B cell (primary cell): ENCODE measurements at places on chromosomes 12 and 14. TPM values are rescaled to one million over a fixed set of nuclear protein-coding genes. Genes with fewer than 3 reads are reported as not detected.

DNA sequence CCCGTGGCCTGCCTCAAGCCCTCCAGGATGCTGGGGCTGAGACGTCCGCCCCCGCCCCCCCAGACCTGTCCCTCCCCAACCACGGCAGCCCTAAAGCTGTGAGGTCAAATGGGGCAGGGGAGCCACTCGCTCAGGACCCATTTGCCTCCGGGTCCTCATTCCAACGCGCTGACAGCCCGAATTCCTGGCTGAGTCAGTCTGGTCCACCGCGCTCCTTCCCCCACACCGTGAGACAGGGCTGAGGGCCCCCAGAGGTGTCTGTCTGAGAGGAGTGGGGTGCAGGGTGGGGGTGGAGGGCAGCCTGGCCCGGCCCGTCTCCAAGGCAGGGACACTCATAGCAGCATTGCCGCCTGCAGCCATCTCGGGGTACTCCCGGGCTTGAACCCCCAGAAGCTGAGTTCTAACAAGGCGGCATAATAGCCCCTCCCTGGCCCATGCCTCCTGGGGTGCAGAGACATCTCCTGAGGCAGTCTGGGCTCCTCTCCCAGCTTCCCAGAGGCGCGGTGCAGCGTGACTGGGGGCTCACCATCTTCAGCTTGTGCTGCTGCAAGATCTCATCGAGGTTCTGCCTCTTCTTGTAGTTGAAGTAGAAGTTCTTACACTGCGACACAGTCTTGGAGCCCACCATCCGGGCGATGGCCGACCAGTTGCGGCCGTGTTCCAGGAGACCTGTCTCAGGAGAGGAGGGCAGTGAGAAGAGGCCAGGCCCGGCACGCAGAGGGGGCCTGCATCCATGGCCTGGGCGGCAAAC, 90.5 kb downstream of the RFLNA start:
- H3K4me3 ChIP-seq = no peak overlapping the region
- DNase-seq = no peak
- H3K4me1 ChIP-seq = peaks cover 26% of the 10 kb centered on the region
- H3K36me3 ChIP-seq = no peaks in the 10 kb centered on the region
- H3K27ac ChIP-seq = no peak overlapping the region

DNA sequence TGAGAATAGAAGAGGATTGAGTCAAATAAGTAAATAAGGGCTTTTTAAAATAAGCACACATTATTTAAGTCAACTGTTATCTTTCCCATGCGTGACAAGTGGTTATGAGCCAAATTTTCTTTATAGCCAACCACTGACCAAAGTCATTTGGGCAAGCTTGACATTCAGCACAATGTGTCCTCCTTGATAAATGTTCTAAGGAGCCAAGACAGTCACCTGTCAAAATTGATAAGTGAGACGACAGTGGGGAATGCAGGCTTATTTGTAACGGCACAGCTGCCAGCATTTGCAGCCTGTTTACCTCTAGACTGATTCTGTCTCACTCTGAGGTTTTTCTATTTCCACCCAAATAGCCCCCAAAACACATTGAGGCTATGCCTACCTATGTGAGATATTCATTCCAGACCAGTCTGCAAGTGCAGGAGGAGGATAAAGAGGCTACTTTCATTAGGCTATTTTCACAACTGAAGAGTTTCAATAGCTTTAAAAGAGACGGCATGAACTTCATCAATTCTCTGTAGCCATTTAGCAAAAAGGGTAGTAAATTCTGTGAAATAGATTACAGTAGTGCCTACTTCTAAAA, 339.5 kb downstream of the PDZRN4 start:
- H3K4me1 ChIP-seq = peaks cover under 1% of the 10 kb centered on the region
- no peaks in the 10 kb centered on the region for H3K36me3 ChIP-seq
- H3K27me3 ChIP-seq = no peaks in the 10 kb centered on the region
- no peak overlapping the region for H3K4me3 ChIP-seq
- no peak overlapping the region for H3K27ac ChIP-seq

- no peaks in the 10 kb centered on the region for H3K27me3 ChIP-seq
- H3K4me1 ChIP-seq = no peaks in the 10 kb centered on the region
- no peak for DNase-seq
- H3K27ac ChIP-seq = no peak overlapping the region
These were observed 5.3 kb downstream of the SLC15A5 start for GRCh38 chr12:16272222-16272621.

GRCh38 chr12:29428633-29429032, 47.7 kb upstream of the ERGIC2 start:
- H3K4me3 ChIP-seq = no peak overlapping the region
- no peaks in the 10 kb centered on the region for H3K27me3 ChIP-seq
- DNase-seq = no peak

DNA sequence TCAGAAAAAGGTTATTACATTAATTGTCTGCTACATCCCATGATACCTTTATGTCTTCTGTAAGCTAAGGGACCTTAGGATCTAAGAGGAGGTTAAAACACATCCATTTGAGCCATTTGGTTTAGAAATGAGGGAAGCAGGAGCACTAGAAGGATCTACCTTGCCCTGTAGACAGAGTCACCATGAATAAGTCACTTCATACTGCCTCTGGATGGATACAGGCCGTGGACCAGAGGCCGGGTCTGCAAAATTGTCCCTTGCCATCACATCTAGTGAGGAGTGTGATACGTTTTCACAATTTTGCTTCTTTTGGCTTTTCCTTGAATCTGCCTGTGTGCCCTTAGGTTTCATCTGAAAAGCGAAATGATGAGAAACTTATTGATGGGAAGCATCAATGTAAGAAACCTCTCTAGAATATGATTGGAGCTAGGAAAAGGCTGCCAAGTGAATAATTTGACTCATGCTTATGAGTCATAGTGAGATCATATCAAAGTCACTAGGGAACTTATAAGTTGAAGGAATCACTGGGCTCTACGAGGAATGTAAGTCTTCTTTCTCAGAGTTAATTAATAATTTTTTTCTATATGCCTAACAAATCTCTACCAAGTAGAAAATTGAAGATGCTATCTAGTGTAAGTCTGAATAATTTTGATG, 10.8 kb downstream of the GLRX5 start:
- H3K36me3 ChIP-seq = peaks cover 11% of the 10 kb centered on the region
- no peak for DNase-seq
- H3K27ac ChIP-seq = no peak overlapping the region
- no peaks in the 10 kb centered on the region for H3K27me3 ChIP-seq
- H3K4me1 ChIP-seq = no peaks in the 10 kb centered on the region

GRCh38 chr14:104926619-104927431, 2.1 kb downstream of the PLD4 start:
- peak overlapping the region; percentile 8 for H3K4me3 ChIP-seq
- H3K27ac ChIP-seq = peak overlapping the region; percentile 84
- DNase-seq = peak; percentile 89

The PAX9 gene
- polyA plus RNA-seq = not detected in 2 replicates

The PLEKHG7 gene
- polyA plus RNA-seq = 2.1 and 7.5 TPM in 2 replicates

DNA sequence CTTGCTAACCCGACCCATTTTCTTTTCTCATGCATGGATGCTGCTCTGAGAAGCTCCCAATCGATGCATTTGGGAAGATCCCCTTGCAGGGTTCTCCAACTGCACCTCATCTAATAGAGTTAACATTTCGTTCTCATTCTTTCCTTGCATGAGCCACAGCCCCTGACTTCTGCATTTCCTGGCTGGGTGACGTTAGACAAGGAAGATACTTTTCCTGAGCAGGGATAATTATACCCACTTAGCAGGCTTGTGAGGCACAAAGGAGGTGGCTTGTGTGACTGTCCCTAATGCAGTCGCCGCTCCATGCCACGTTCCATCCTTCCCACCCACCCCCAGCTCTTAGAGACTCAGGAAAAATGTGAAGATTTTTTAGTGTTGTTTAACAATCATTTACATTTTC, 195.1 kb downstream of the CHST11 start:
- no peak overlapping the region for H3K27ac ChIP-seq
- no peak overlapping the region for H3K4me3 ChIP-seq
- no peak for DNase-seq
- H3K36me3 ChIP-seq = peaks cover 6% of the 10 kb centered on the region

- no peaks in the 10 kb centered on the region for H3K36me3 ChIP-seq
- H3K4me1 ChIP-seq = no peaks in the 10 kb centered on the region
These were observed 272.6 kb downstream of the FOXG1 start for GRCh38 chr14:29039171-29039570.

- no peaks in the 10 kb centered on the region for H3K4me1 ChIP-seq
- H3K36me3 ChIP-seq = no peaks in the 10 kb centered on the region
- peak; percentile 37 for DNase-seq
- H3K27me3 ChIP-seq = peaks cover 34% of the 10 kb centered on the region
- H3K4me3 ChIP-seq = no peak overlapping the region
- H3K27ac ChIP-seq = no peak overlapping the region
These were observed 9.7 kb upstream of the ZDHHC22 start for GRCh38 chr14:77151245-77151644.

DNA sequence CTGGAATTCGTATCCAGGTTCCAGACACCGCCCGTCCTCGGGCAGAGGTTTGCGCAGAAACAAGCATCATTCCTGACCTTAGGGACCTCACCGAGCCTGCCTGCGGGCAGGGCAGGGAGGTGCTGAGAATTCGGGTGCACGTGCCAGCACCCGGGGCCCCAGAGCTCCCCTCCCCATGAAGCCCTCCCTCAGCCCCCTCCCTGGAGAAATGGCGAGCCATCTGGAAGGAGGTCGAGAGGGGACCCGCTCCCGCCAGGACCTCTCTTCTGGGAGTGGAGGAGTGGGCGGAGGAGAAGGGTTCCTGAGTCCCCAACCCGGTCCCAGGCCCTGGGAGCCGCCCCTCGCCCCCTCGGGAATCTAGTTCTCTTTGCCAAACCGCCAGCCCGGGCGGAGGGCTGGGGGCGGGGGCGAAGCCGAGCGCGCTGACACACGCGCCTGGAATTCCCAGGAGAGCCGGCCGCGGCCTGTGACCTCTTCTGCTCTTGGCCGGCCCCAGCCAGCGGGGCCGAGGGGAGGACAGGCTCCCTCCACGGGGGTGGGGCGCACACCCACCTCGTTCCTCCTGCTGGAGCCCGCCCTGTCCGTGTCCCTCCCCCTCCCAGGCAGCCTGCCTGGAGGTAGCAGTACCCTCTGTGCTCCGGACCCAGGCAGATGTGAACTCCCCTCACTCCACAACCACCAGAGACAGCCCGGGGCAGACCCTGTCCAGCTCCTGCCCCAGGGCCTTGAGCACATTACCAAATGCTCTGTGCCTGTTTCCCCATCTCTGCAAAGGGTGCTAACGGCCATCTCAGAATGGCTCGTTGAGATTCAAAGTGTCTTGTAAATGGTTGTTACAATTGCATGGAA, 23.0 kb upstream of the GPR132 start:
- DNase-seq = no peak
- H3K4me3 ChIP-seq = no peak overlapping the region
- peaks cover 26% of the 10 kb centered on the region for H3K4me1 ChIP-seq
- H3K36me3 ChIP-seq = no peaks in the 10 kb centered on the region
- H3K27ac ChIP-seq = no peak overlapping the region

GRCh38 chr12:108379823-108380222, 40.7 kb upstream of the CMKLR1 start:
- no peak overlapping the region for H3K27ac ChIP-seq
- DNase-seq = no peak
- H3K27me3 ChIP-seq = no peaks in the 10 kb centered on the region
- H3K4me3 ChIP-seq = no peak overlapping the region
- H3K4me1 ChIP-seq = no peaks in the 10 kb centered on the region
